ENCODE measurements at places on chromosomes 6 and 20.

DNA sequence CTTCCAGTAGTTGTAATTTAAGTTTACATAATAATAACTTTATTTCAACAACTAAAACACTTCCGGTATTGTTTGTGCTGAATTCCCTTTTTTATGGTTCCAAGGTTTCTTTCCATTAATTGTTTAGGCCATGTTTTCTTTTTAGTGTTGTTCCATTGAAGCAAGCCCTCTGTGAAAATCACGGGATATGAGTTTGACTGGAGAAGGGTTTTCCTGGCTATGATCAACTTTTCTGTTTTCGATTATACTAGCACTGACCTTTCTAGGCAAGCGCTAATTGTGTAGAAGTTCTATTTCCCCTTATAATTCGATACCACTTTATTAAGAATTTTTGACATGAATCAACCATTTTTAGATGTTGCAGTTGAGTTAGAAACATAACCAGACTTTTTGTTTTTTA is 2.4 kb downstream of the LAMA2 start:
- DNase-seq, result no peak

DNA sequence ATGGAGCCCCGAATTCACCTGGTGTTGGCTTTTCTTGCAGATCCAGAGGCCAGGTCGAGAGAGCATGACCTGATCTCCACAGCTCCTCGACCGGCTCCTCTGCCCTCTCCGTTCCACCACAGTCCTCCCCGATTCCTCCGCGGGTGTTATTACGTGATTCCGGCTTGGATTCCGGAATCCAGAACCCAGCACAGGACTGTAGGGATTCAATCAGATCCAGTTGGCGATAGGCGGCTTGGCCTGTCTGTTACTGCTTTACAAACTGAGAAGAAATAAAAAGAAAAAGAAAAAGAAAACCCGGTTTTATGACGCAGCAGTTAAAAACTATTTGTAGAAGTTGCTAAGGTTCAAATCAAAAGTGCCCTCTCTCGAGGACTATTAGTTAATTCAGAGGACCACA is 222.7 kb downstream of the EYA2 start:
- DNase-seq, result no peak

- DNase-seq, result no peak
These were observed 130.0 kb upstream of the KCNK16 start for GRCh38 chr6:39452306-39453145.

DNA sequence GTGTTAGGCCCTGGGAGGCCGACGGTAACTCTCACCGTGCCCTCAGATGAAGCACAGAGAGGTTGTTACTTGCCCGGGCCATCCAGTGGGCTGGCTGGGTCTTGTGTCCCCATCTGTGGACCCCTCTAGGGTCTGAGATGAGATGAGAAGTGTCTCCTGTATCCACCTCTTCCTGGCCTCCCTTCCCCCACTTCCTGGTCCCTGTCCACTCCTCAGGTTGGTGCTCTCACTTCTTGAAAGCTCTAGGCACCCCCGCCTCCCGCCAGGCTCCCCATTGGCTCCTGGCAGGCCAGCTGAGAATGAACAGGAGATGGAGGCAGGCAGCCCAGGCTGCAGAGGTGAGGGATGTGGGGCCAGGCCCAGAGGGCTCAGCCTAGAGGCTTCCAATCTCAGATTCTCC is 1.5 kb downstream of the MMP24OS start:
- DNase-seq, result no peak

- DNase-seq, result no peak
These were observed 181.8 kb upstream of the PDE10A start for GRCh38 chr6:165844801-165845364.

DNA sequence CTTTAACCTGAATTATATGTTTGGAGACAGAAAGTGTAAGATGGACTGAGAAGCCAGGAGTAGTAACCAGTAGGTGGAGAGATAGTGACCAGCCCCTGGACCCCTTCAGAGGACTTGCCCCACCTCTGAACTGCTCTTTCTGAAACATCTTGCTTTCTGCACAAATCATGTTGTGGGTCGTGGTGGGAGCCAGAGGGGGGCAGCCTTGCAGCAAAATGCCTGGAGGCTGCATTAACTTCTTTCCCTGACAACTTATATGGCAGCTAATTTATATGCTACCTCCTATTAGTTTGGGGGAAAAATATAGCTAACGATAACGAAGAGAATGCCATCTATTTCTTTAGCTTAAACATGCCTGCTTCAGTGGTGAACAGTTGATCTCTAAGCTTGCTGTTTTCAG is 859.8 kb downstream of the MAFB start:
- no peak for DNase-seq

- no peak for DNase-seq
These were observed 50.8 kb downstream of the METTL24 start for GRCh38 chr6:110307368-110307767.

DNA sequence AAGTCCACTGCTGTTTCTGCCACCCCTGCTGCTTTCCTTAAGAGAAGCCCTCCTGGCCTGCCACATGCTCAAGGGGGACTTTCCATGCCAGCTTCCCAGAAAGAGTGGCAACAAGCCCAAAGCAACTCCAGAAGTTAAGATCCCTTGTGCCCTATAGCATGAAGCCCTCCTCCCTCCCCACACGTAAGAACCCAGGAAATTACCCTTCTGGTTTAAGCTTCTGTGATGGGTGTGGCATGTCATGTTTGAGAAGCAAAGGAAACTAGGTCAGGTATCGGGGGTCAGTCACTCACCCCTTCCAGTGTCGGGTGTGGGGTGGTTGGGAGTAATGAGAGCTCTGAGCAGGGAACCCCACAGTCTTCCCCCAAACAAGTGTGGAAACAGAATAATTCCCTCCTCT is 196.1 kb downstream of the LRFN2 start:
- DNase-seq, result no peak

- no peak for DNase-seq
These were observed 19.7 kb upstream of the HTR1B start for GRCh38 chr6:77482981-77483380.

- no peak for DNase-seq
These were observed 169.9 kb upstream of the RNF217 start for GRCh38 chr6:124792386-124792785.

DNA sequence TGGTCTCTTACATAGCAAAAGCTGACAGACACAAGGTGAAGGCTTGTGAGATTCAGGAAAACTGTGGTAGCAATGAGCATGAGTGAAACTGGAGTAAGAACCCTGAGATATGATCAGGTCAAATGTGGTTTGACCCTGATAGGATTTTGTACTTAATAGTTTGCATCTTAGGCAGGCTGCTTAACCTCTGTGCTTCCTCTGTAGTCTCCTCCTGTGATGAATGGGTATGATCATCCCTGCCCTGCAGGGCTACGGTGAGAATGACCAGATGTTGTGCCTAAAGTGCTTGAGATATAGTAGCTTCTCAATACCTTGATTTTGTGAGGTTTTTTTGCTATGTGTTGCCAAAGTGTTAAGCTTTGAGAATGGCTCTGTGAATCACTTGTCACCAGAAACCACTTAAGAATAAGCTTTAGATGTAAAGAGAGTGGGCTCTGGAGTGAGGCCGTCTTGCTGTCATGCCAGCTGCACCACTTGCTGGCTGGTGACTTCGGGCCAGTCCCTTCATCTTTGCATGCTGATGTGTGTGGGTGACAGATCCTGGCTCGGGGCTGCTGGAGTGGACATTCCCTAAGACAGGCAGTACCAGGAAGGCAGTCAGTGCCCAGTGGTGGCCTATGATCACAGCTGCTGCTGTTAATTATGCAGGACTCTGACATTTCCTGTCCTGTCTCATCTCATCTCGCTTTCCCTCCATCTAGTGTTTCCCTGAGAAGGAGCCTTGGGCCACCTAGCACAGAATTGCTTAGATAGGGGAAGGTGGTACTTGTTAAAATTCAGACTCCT is 254.7 kb downstream of the NFATC2 start:
- DNase-seq, result no peak

GRCh38 chr6:136696238-136696637 is 96.0 kb downstream of the MAP3K5 start:
- no peak for DNase-seq
